ENCODE measurements at places on chromosomes 7 and 10.
A peak's percentile ranks its signal among the peaks of the same experiment; 100 is the strongest.

DNA sequence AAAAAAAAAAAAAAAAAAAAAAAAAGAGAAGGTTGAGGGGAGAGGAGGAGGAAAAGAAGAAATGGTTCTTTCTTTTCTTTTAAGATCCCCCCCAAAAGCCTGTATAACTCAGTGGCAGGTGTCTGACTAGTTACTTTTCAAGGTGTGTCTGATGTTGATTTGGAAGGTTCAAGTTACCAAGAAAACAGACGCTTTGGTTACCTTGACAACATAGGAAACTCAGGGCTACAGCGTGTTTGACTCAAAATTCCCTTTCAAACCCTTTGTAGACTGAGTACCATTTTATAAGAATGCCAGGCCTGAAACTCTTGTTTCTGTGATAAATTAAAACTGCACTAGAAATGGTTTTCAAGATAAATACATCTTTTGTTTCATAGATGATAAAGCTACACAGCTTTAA lies 286.8 kb downstream of the SKIDA1 start:
- DNase-seq = no peak
- H3K4me1 ChIP-seq = peaks cover 3% of the 10 kb centered on the region
- peaks cover 5% of the 10 kb centered on the region for H3K27me3 ChIP-seq
- H3K36me3 ChIP-seq = no peaks in the 10 kb centered on the region
- no peak overlapping the region for H3K27ac ChIP-seq
- no peak overlapping the region for H3K4me3 ChIP-seq

- no peak overlapping the region for H3K27ac ChIP-seq
- H3K4me1 ChIP-seq = no peaks in the 10 kb centered on the region
- H3K27me3 ChIP-seq = no peaks in the 10 kb centered on the region
- no peaks in the 10 kb centered on the region for H3K36me3 ChIP-seq
These were observed 536.4 kb downstream of the XPNPEP1 start for GRCh38 chr10:109386921-109387320.

GRCh38 chr7:22841954-22842353 lies 19.3 kb upstream of the TOMM7 start:
- H3K4me3 ChIP-seq = peak overlapping the region; percentile 30
- H3K27me3 ChIP-seq = no peaks in the 10 kb centered on the region
- H3K36me3 ChIP-seq = no peaks in the 10 kb centered on the region
- DNase-seq = peak; percentile 79
- H3K4me1 ChIP-seq = peaks cover 13% of the 10 kb centered on the region
- peak overlapping the region; percentile 80 for H3K27ac ChIP-seq

DNA sequence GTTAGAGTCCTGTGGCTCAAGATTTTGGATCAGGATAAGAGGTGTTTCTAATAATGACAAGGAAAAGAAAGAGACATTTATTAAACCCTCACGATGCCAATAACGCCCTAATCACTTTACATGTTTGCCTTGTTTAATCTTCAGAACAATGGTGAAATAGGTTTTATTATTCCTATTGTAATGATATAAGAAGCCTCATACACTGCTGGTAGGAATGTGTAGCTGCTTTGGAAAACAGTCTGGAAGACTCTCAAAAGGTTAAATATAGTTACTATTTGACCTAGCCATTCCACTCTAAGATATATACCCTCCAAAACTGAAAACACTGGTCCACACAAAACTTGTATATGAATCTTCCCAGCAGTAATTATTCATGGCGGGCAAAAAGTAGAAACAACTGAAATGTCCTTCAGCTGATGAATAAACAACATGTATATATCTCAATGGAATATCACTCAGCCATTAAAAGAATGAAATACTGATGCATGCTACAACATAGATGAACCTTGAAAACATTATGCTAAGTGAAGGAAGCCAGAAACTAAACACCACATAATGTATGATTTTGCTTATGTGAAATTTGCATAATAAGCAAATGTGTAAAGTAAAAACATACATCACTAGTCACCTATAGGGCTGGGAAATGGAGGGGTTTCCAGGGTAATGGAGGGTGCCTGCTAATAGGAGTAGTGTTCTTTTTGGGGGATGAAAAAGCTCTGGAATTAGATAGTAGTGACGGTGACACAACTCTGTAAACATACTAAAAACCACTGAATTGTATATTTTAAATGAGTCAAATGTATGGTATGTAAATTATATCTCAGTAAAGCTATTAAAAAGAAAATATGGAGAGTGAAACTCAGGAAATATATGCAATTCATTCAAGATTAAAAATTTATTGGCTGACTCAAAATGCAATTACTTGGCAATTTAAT lies 76.9 kb upstream of the ANK3 start:
- no peak for DNase-seq
- H3K4me1 ChIP-seq = peaks cover 32% of the 10 kb centered on the region
- H3K4me3 ChIP-seq = no peak overlapping the region
- H3K36me3 ChIP-seq = no peaks in the 10 kb centered on the region
- H3K27me3 ChIP-seq = no peaks in the 10 kb centered on the region

- H3K4me3 ChIP-seq = no peak overlapping the region
- H3K27ac ChIP-seq = no peak overlapping the region
- H3K36me3 ChIP-seq = no peaks in the 10 kb centered on the region
- no peak for DNase-seq
- H3K27me3 ChIP-seq = peaks cover 36% of the 10 kb centered on the region
These were observed 1.1 kb downstream of the IL2RA start for GRCh38 chr10:6061056-6061455.

GRCh38 chr7:121187222-121187621 lies 141.6 kb upstream of the WNT16 start:
- peaks cover 9% of the 10 kb centered on the region for H3K4me1 ChIP-seq
- no peak for DNase-seq
- no peaks in the 10 kb centered on the region for H3K27me3 ChIP-seq
- no peaks in the 10 kb centered on the region for H3K36me3 ChIP-seq

- no peak overlapping the region for H3K4me3 ChIP-seq
- H3K27ac ChIP-seq = no peak overlapping the region
- no peak for DNase-seq
- peaks cover 39% of the 10 kb centered on the region for H3K4me1 ChIP-seq
- no peaks in the 10 kb centered on the region for H3K27me3 ChIP-seq
- H3K36me3 ChIP-seq = peaks cover 7% of the 10 kb centered on the region
These were observed 4.9 kb downstream of the PPP2R2D start for GRCh38 chr10:131905603-131906268.

DNA sequence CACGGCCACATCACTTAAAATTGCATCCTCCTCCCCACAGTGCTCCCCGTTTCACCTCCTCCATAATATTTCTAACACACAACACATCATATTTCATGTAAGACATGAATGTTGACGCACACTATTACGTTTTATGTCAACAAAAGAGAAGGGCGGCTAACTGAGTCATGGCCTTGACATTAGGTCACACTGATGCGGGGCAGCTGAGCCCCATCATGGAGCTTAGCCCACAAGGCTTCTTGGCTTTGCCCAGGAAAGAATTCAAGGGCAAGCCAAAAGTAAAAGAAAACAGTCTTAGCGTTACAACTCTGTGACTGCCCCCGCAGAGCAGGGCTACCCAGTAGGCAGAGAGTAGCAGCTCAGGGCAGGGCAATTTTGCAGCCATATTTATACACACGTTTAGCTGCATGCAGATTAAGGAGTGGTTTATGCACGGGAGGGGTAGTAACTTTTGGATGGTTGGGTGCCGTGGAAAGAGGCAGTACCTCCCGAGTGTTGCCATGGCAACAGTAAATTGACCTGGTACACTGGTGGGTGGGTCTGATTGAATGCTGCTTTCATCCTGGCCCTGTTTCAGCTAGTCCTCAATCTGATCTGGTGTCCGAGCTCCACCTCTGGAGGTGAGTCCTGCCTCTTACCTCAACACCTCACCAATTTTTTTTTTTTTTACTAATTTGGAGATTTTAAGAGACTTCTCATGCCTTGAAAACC lies 156.2 kb upstream of the FRMD4A start:
- peak overlapping the region; percentile 57 for H3K27ac ChIP-seq
- no peak overlapping the region for H3K4me3 ChIP-seq
- H3K27me3 ChIP-seq = no peaks in the 10 kb centered on the region
- peaks cover 29% of the 10 kb centered on the region for H3K4me1 ChIP-seq

GRCh38 chr10:43958964-43959363 lies 310.3 kb upstream of the ZNF32 start:
- no peak overlapping the region for H3K27ac ChIP-seq
- peak; percentile 63 for DNase-seq
- no peaks in the 10 kb centered on the region for H3K36me3 ChIP-seq

GRCh38 chr7:41732843-41733306 lies 30.0 kb upstream of the INHBA start:
- peaks cover 25% of the 10 kb centered on the region for H3K4me1 ChIP-seq
- no peak overlapping the region for H3K27ac ChIP-seq
- no peaks in the 10 kb centered on the region for H3K36me3 ChIP-seq
- no peaks in the 10 kb centered on the region for H3K27me3 ChIP-seq

GRCh38 chr10:44024356-44025116 lies 360.4 kb downstream of the CXCL12 start:
- H3K27ac ChIP-seq = no peak overlapping the region
- no peak overlapping the region for H3K4me3 ChIP-seq
- H3K36me3 ChIP-seq = no peaks in the 10 kb centered on the region
- no peak for DNase-seq
- H3K4me1 ChIP-seq = peaks cover 49% of the 10 kb centered on the region

GRCh38 chr10:49285232-49285631 lies 13.7 kb upstream of the C10orf71 start:
- no peak overlapping the region for H3K27ac ChIP-seq
- peaks cover 12% of the 10 kb centered on the region for H3K27me3 ChIP-seq
- H3K36me3 ChIP-seq = no peaks in the 10 kb centered on the region
- H3K4me1 ChIP-seq = no peaks in the 10 kb centered on the region

GRCh38 chr7:108227366-108227765 lies 97.2 kb upstream of the LAMB4 start:
- peaks cover 9% of the 10 kb centered on the region for H3K4me1 ChIP-seq
- peaks cover 28% of the 10 kb centered on the region for H3K36me3 ChIP-seq

- peaks cover 44% of the 10 kb centered on the region for H3K36me3 ChIP-seq
- no peak overlapping the region for H3K27ac ChIP-seq
- H3K4me1 ChIP-seq = peaks cover 5% of the 10 kb centered on the region
- H3K4me3 ChIP-seq = no peak overlapping the region
- DNase-seq = no peak
These were observed 7.9 kb downstream of the POLR1F start for GRCh38 chr7:19700936-19701335.

DNA sequence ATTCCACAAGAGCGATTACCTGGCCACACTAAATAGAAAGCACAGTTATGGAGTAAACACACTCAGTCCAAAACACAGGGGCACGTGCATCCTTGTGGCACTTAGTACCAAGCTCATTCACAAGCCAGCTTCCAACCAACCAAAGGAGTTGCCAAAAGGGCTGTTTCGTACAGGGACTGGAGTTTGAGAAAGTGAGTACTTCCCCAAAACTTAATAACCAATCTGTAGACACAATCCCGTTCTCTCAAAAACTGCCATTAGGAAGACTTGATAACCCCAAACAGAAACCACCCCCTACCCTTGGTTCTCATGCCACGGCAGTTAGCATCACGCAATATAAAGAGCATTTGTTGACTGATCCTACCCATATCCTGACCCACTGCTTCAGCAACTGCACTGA lies 166.2 kb upstream of the ASAH2 start:
- peak overlapping the region; percentile 87 for H3K4me3 ChIP-seq
- H3K4me1 ChIP-seq = peaks cover 23% of the 10 kb centered on the region
- H3K27ac ChIP-seq = peak overlapping the region; percentile 72
- DNase-seq = no peak

GRCh38 chr10:87844837-87845623 lies 18.3 kb downstream of the KLLN start:
- H3K27ac ChIP-seq = no peak overlapping the region
- no peak overlapping the region for H3K4me3 ChIP-seq
- no peaks in the 10 kb centered on the region for H3K36me3 ChIP-seq
- peaks cover 5% of the 10 kb centered on the region for H3K4me1 ChIP-seq
- no peaks in the 10 kb centered on the region for H3K27me3 ChIP-seq

GRCh38 chr10:68074031-68074774 lies 880 bp downstream of the HERC4 start:
- H3K4me1 ChIP-seq = peaks cover 42% of the 10 kb centered on the region
- peak overlapping the region; percentile 97 for H3K4me3 ChIP-seq
- H3K27ac ChIP-seq = peak overlapping the region; percentile 94
- no peaks in the 10 kb centered on the region for H3K27me3 ChIP-seq
- peaks cover 7% of the 10 kb centered on the region for H3K36me3 ChIP-seq

GRCh38 chr10:12194752-12195271 lies 879 bp downstream of the NUDT5 start:
- H3K4me1 ChIP-seq = peaks cover 36% of the 10 kb centered on the region
- H3K36me3 ChIP-seq = peaks cover 9% of the 10 kb centered on the region
- peak overlapping the region; percentile 96 for H3K4me3 ChIP-seq
- no peaks in the 10 kb centered on the region for H3K27me3 ChIP-seq
- H3K27ac ChIP-seq = peak overlapping the region; percentile 99

GRCh38 chr10:101052285-101052684 lies 9.5 kb upstream of the KAZALD1 start:
- no peaks in the 10 kb centered on the region for H3K36me3 ChIP-seq
- no peak for DNase-seq
- H3K4me3 ChIP-seq = no peak overlapping the region
- H3K4me1 ChIP-seq = peaks cover 10% of the 10 kb centered on the region
- peaks cover 16% of the 10 kb centered on the region for H3K27me3 ChIP-seq

DNA sequence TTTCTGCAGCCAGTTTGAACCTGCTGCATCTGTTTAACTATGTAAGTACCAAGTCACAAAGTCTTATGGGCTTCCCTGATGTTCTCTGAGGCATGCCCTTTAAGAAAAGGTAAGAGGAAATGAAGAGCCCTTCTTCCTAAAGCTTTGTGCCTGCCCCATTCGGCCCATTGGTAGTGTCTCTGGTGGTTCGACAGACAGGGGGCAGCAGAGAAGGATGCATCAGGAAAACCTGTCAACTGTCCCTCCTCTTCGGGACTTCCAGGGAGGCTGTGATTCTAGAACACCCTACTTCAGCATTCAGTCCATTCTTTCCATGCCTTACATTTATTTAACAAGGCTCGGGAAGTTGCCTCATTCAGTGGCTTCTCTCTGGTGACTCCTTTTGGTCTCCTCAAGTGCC lies 1.9 kb upstream of the SFRP4 start:
- no peak overlapping the region for H3K27ac ChIP-seq
- peaks cover 28% of the 10 kb centered on the region for H3K4me1 ChIP-seq
- H3K36me3 ChIP-seq = no peaks in the 10 kb centered on the region
- DNase-seq = no peak
- no peak overlapping the region for H3K4me3 ChIP-seq
- peaks cover 42% of the 10 kb centered on the region for H3K27me3 ChIP-seq

GRCh38 chr7:5607951-5608656 lies 173.4 kb downstream of the RNF216 start:
- peaks cover 4% of the 10 kb centered on the region for H3K4me1 ChIP-seq
- H3K4me3 ChIP-seq = no peak overlapping the region
- no peak overlapping the region for H3K27ac ChIP-seq
- no peaks in the 10 kb centered on the region for H3K27me3 ChIP-seq
- DNase-seq = no peak

- no peak overlapping the region for H3K4me3 ChIP-seq
- peaks cover 7% of the 10 kb centered on the region for H3K4me1 ChIP-seq
- H3K27ac ChIP-seq = no peak overlapping the region
- H3K36me3 ChIP-seq = peaks cover 15% of the 10 kb centered on the region
These were observed 7.2 kb downstream of the INSYN2A start for GRCh38 chr10:127189226-127189625.

GRCh38 chr7:86130268-86130667 lies 513.4 kb upstream of the GRM3 start:
- no peaks in the 10 kb centered on the region for H3K4me1 ChIP-seq

Data from osteocyte (in vitro differentiated cells).